Fibroblast of skin of left quadriceps (primary cell): ENCODE measurements at places on chromosomes 4 and X.

GRCh38 chrX:9293051-9293496 is 171.8 kb upstream of the TBL1X start:
- no peak for DNase-seq

GRCh38 chr4:85170241-85170640 is 203.8 kb upstream of the WDFY3 start:
- DNase-seq: no peak

- no peak for DNase-seq
Measured at GRCh38 chrX:41808047-41808446, 84.1 kb downstream of the GPR82 start.

DNA sequence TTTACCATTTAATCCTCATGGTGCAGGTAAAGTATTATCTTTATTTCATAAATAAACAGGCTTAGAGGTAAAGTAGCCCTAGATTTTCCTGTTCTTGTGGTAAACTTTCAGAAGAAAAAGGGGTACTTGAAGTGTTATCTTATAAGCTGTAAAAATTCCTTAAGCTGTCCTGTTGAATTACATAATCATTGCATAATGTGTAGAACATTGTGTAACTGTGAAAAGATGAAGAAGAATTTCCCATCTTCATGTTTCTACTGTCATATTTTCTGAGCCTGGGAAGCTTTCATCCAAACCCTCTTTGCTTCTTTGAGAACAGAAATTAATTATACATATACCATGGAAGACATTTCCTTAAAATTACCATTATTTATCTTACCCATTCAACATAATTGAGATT is 90.5 kb downstream of the ELOVL6 start:
- DNase-seq: no peak

GRCh38 chr4:3010998-3011397 is 47.6 kb downstream of the GRK4 start:
- peak; percentile 81 for DNase-seq

- no peak for DNase-seq
Measured at GRCh38 chrX:125673758-125674157, 354.1 kb downstream of the TEX13C start.

DNA sequence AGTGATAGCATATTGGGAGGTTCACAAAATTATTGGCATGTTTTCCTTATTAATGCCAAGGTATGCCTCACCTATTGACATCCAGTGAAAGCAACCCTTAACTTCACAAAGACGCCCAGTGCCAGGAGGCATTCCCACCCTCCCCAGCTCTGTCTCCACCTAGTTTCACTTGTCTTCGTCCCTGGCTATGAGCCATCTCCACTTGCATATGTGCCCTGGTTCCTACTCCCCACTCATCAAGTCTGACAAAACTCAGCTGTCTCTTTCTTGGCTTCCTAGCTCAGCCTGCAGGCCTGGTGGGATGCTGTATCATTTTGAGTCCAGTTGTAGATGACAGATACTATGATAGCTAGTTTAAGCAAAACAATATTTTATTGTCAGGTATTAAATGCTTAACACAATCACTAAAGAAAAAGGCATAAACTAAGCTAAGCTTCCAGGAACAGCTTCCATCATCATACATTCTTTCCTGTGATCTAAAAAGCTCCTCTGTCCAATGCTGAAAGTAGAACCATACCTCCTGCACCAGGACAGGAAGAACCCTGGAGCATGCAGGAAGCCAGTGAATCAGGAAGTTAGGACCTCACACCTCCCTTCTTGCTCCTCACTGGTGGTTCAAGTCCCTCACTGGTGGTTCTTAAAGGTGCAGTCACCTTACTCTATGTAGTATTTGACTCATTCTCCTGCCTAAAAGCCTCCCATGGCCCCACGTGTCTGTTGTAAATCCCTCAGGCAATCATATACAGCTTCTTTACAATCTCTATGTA is 410.3 kb upstream of the RASGEF1B start:
- DNase-seq: no peak

DNA sequence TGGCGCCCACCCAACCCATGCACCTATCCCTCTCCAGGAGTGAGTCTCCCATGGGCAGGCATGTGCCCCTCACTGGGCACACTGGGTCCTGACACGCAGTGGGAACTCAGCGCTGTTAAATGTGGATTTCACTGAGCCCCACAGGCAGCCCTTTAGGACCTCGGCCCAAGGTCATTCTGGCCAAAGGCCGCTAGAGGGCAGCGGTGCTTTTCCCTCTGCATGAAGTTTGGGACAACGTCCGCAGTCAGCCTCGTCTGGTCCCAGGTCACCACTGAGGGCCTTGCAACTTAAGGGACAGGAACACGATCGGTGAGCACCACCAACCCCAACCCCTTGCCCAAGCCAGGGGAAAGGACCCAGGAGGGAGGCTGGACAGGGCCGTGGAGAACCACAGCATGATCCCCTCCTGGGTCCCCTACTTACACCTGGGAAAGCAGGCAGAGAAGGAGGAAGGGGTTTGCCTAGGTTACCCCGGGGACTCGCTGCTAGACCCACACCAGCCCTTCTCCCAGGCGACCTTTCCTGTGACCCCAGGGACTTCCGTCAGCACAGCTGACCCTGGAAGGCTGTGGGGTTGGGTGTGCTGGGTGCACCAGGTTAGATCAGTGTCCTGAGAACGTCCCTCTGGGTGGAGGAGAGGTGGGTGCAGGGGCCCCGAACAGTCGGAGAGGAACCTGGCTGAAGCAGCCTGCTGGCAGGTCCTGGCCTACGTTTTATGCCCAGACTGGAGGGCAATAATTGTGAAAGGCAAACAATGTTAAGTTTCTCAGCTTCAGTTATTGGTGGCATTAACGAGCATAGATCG is 24.0 kb downstream of the CYTL1 start:
- peak; percentile 32 for DNase-seq

DNA sequence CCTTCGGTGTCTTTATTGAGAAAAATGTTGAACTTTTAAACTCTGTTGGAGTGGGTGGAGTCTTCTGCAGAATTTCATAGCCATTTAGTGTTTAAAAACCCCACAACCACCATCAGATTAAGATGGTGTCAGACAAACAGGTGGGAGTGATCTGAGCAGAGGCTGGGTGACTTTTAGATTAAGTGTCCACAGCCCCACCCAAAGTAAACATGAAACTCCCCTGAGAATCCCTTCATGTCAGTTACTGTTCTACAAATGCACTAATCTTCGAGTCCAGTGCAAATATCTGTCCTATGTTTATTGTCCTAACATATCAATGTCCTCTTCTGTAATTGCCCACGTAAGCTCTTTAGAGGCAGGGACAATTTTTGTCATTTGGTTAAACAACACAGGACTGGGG is 175.6 kb upstream of the RBPJ start:
- DNase-seq: no peak

- no peak for DNase-seq
Measured at GRCh38 chr4:138865765-138866164, 149.8 kb upstream of the NOCT start.

- no peak for DNase-seq
Measured at GRCh38 chr4:124591637-124592036, 120.9 kb downstream of the ANKRD50 start.

GRCh38 chr4:107691378-107691777 is 28.7 kb downstream of the PAPSS1 start:
- DNase-seq: no peak

DNA sequence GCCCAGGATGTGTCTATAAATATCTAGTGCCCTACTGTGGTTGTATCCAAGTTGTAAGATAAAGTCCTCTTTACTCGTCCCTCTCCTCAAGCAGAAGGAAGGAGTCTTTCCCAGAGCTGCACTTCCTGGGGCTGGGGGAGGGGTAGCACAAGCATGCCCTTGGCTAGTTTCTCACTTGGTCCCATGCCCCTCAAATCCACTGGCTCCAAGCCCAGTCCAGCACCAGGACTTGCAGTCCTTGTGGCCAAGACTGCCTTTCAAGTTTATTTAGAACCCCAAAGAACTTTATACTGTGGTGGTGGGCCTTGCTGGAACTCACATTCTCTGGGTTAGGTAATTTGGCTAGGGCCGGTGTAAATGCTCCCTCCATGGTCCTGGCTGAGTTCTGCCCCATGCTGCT is 43.2 kb upstream of the SLC10A4 start:
- DNase-seq: no peak
